Mesothelial cell of epicardium (in vitro differentiated cells): ENCODE measurements at places on chromosomes 11 and 22. TPM values are rescaled to one million over a fixed set of nuclear protein-coding genes. Genes with fewer than 3 reads are reported as not detected.
A peak's percentile ranks its signal among the peaks of the same experiment; 100 is the strongest.

GRCh38 chr11:118193910-118194566 lies 17.6 kb upstream of the SCN2B start:
- H3K27ac ChIP-seq = no peak overlapping the region
- H3K36me3 ChIP-seq = no peaks in the 10 kb centered on the region
- H3K27me3 ChIP-seq = peaks cover 30% of the 10 kb centered on the region

- DNase-seq = no peak
- no peaks in the 10 kb centered on the region for H3K4me1 ChIP-seq
- H3K4me3 ChIP-seq = no peak overlapping the region
- H3K36me3 ChIP-seq = peaks cover 17% of the 10 kb centered on the region
- H3K27me3 ChIP-seq = no peaks in the 10 kb centered on the region
These were observed 9.2 kb downstream of the FADD start for GRCh38 chr11:70212227-70212811.

GRCh38 chr11:95788921-95789505 lies 569 bp downstream of the FAM76B start:
- DNase-seq = peak; percentile 65
- H3K4me3 ChIP-seq = peak overlapping the region; percentile 99
- H3K4me1 ChIP-seq = peaks cover 30% of the 10 kb centered on the region
- peak overlapping the region; percentile 93 for H3K27ac ChIP-seq

GRCh38 chr11:5663511-5663910 lies 21.4 kb downstream of the TRIM5 start:
- no peak overlapping the region for H3K27ac ChIP-seq
- H3K36me3 ChIP-seq = peaks cover 47% of the 10 kb centered on the region
- H3K4me1 ChIP-seq = peaks cover 17% of the 10 kb centered on the region
- H3K27me3 ChIP-seq = no peaks in the 10 kb centered on the region
- H3K4me3 ChIP-seq = no peak overlapping the region

DNA sequence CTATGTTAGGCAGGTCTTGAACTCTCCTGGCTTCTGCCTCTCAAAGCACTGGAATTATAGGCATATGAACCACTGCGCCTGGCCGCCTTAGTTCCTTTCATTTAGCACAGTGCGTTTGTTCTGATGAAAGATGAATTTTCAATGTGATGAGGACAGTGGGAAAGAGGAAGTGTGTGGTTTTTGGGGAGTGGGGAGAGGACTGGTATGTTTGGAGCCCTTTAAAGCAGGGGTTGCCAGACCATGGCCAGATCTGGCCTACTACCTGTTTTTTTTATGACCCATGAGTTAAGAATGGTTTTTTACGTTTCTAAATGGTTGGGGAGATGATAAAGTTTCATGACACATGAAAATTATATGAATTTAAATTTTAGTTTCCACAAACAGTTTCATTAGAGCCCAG lies 12.5 kb downstream of the ATXN10 start:
- no peak overlapping the region for H3K4me3 ChIP-seq
- DNase-seq = no peak
- peaks cover 37% of the 10 kb centered on the region for H3K4me1 ChIP-seq
- H3K27ac ChIP-seq = no peak overlapping the region

- H3K27ac ChIP-seq = no peak overlapping the region
- H3K4me1 ChIP-seq = peaks cover 22% of the 10 kb centered on the region
- no peak for DNase-seq
- peaks cover 73% of the 10 kb centered on the region for H3K27me3 ChIP-seq
- H3K4me3 ChIP-seq = peak overlapping the region; percentile 60
- no peaks in the 10 kb centered on the region for H3K36me3 ChIP-seq
These were observed 1.3 kb downstream of the GRIK4 start for GRCh38 chr11:120512739-120513435.

DNA sequence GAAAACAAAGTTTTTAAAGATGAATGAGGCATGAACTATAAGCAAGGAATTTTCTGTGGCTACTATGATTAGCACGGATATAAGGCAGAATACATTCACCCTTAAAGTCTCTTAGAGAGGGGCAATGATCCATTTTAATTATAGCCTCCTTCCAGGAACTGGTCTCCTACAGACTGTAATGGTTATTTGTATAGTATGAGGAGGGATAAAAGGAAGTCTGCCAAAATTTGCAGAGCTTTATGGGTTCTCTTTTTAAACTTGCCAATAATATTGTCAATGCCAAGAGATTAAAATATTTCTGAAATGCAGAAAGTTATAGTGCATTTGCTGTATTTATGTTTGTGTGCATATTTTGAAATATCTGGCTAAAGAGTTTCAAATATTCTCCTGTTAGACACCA lies 271.4 kb upstream of the LUZP2 start:
- no peaks in the 10 kb centered on the region for H3K27me3 ChIP-seq
- no peaks in the 10 kb centered on the region for H3K4me1 ChIP-seq
- no peaks in the 10 kb centered on the region for H3K36me3 ChIP-seq
- no peak for DNase-seq
- no peak overlapping the region for H3K27ac ChIP-seq
- H3K4me3 ChIP-seq = no peak overlapping the region

DNA sequence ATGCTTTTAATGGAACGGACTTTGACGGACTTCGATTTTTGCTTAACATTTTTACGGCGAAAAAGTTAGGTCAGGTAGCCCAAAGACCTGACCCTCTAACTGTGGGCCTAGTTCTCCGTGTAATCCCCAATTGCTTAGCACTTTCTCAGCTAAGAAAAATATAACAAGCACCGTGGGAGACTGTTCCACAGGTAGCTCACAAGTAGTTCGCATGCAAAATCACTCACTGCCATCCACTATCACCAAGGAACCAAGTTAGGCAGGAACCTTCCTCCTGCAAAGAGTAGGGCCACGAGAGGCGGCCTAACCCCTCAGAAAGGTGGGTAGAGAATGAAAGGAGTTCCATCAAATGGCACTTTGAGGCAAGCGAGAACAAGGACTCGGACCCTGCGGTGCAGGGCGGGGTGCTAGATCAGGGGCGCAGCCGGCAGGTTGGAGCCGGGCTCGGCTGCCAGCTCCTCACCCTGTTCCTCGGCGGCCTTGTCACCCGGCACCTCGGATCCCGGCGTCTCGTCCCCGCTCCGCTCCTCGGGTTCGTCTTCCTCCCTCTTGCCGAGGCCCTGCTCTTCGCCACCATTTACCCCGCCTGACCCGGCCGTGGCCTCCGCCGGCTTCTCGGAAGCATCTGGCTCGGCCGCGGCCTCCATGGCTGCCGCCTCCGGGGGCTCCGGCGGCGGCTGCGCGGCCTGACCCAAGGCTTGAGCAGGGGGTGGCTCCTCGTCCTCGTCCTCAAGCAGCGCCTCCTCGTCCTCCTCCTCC lies 922 bp downstream of the HNRNPUL2 start:
- peaks cover 48% of the 10 kb centered on the region for H3K4me1 ChIP-seq
- H3K36me3 ChIP-seq = peaks cover 20% of the 10 kb centered on the region
- no peaks in the 10 kb centered on the region for H3K27me3 ChIP-seq
- no peak for DNase-seq
- H3K27ac ChIP-seq = peak overlapping the region; percentile 91

DNA sequence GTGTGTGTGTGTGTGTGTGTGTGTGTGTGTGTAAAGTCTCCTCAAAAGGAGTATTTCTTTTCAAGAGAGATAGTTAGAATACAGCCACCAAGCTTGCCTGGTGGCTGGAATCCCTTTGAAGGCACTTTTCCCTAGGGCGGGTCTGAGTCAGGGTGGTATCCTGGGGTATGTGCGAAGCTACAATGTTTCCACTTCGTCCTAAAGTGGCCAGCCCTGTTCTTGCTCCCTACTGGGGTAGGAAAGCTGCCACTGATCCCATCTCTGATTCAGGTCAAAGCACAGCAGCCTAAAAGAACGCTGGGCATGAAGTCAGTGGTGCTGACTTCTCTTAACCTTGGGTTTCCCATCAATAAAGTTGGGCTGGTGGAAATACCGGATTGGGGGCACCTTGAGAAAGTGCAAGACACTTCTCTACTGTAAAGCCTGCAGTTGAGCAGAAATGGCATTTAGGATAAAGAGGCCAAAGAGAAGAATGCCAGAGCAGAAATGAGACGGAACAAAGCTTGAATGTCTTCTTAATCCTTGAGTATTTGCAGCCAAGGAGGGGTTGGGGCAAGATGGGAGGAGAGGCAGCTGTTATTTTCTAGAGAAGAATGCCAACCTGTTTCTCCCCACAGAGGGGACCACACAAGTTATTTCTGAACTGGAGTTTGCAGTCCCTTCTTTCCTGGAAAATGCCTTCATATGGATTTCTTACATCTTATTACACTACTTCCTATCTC lies 35.3 kb downstream of the ZNRF3 start:
- no peaks in the 10 kb centered on the region for H3K27me3 ChIP-seq
- H3K4me1 ChIP-seq = peaks cover 82% of the 10 kb centered on the region
- H3K4me3 ChIP-seq = peak overlapping the region; percentile 43
- no peaks in the 10 kb centered on the region for H3K36me3 ChIP-seq
- DNase-seq = no peak

GRCh38 chr22:23762842-23763578 lies at the start of gene C22orf15:
Gene C22orf15 (plus strand): TSS chr22:23762990. CDS start chr22:23763307, 317 bp downstream.
- H3K27ac ChIP-seq = peak within 1 kb of the TSS; percentile 50
- peak within 1 kb of the TSS; percentile 34 for H3K4me3 ChIP-seq
- no peaks in the 10 kb centered on the region for H3K27me3 ChIP-seq
- peaks cover 3% of the 10 kb centered on the region for H3K36me3 ChIP-seq
- DNase-seq = no peak

DNA sequence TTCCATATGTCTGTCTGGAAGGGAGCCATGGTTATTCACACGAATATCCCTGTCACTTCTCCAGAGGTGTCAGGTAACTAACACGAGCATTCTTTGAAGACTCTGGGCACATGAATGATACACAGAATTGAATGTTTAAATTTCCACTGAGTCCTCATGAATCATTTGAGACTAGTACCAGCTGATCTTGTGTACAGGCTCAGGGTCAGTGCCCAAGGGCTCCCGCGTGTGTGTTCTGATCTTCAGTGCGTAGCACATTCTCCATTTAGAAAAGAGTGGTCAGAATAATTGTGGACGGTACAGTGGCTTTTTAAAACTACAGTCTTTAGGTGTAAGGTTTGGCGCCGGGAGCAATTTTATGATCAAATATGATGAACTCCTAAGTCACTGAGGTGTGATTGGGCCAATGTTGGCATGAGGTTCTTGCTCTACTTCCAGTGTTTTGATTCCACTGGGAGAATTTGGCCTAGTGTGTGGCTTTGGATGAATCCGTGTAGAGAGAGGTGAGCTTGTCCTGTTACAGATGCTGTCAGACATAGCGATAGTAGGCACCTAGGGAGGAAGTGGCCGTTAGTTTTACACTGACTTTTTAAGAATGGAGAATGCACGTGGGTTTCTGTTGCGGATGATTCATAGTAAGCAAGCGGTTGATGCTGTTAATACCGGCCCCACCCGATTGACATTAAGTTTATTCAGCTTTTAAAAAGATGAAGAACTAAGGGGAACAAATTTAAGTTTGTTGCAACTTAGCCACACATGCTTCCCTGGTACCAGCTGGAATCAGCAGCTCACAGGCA lies 22.2 kb downstream of the NUP50 start:
- H3K4me1 ChIP-seq = no peaks in the 10 kb centered on the region
- no peak overlapping the region for H3K27ac ChIP-seq
- no peak for DNase-seq
- no peak overlapping the region for H3K4me3 ChIP-seq

DNA sequence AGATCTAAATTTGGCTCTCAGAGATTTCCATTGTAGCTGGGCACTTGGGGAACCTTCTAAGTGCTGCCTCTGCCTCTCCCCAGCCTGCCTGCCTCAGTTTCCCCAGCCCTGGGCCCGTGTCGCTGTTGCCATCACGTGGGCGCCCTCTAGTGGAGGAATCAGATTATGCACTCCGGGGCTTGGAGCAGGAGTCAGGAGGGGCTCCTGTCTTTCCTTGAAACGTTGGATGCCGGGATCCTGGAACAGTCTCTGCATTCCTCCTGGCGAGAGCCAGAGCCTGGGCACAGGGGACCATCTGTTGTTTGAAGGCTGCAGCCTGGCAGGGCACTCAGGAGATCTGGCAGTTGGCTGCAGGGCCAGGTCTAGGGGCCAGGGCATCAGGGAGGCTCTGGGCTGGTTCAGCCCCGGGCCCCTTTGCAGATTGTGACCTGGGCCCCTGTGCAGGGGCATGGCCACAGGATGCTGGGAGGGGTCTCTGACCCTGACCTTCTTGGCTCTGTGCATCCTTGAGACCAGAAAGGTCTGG lies 71.6 kb downstream of the LRP5 start:
- no peak overlapping the region for H3K27ac ChIP-seq
- H3K4me1 ChIP-seq = peaks cover 6% of the 10 kb centered on the region
- no peaks in the 10 kb centered on the region for H3K27me3 ChIP-seq
- H3K4me3 ChIP-seq = no peak overlapping the region

GRCh38 chr11:116871248-116871647 lies 33.8 kb upstream of the APOA1 start:
- no peak overlapping the region for H3K4me3 ChIP-seq
- no peak overlapping the region for H3K27ac ChIP-seq
- H3K4me1 ChIP-seq = no peaks in the 10 kb centered on the region
- DNase-seq = no peak

- H3K4me3 ChIP-seq = no peak overlapping the region
- H3K27ac ChIP-seq = no peak overlapping the region
- H3K27me3 ChIP-seq = no peaks in the 10 kb centered on the region
- peaks cover 12% of the 10 kb centered on the region for H3K4me1 ChIP-seq
- DNase-seq = no peak
- H3K36me3 ChIP-seq = peaks cover 2% of the 10 kb centered on the region
These were observed 118.0 kb downstream of the SIK3 start for GRCh38 chr11:116980136-116980793.

DNA sequence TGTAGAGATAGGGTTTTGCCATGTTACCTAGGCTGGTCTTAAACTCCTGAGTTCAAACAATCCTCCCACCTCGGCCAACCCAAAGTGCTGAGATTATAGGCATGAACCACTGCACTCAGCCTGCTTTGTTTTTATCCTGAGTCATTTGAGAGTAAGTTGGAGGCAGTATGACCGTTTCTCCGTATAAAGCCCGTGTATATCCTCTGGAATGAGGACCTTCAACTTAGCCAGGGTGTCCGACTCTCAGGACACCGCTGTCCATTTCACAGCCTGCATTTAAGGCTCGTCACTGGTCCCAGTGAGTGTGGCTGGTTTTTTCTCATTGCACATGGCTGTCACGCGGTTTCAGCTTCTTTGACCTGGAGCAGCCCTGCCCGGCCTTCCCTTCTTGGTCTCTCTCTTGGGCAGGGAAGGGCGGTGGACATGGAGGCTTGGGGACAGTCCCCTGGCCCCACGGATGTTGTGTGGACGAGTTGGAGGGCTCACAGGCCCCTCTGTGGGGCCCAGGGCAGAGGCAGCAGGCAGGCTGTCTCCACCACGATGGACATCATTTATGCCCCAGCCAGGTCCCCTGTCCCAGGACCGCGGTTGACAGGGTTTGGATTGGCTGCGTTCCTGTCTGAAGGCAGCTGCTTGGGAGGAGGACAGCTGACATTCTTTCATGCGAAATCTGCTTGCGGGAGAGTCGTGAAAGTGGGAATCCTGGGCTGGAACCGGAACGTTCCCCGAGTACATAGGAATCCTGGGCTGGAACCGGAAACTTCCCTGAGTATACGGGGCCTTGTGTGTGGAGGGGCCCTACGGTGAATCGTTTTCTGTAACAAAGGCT lies 93.3 kb downstream of the KCNQ1 start:
- no peak overlapping the region for H3K4me3 ChIP-seq
- H3K27ac ChIP-seq = peak overlapping the region; percentile 84
- H3K27me3 ChIP-seq = peaks cover 9% of the 10 kb centered on the region
- H3K36me3 ChIP-seq = no peaks in the 10 kb centered on the region

Gene OR2D2
- 0.40 to 0.85 TPM (median 0.41 TPM) in 3 replicates for total RNA-seq

Gene MUC6
- total RNA-seq = not detected in 3 replicates

Gene OR6T1
- total RNA-seq = not detected in 3 replicates
